Stimulated activated CD8-positive, alpha-beta memory T cell treated with anti-CD3 and anti-CD28 coated beads, Interleukin-7, amount 100 ng/mL, for 24 hours (primary cell): ENCODE measurements at places on chromosomes 1 and 21.

DNA sequence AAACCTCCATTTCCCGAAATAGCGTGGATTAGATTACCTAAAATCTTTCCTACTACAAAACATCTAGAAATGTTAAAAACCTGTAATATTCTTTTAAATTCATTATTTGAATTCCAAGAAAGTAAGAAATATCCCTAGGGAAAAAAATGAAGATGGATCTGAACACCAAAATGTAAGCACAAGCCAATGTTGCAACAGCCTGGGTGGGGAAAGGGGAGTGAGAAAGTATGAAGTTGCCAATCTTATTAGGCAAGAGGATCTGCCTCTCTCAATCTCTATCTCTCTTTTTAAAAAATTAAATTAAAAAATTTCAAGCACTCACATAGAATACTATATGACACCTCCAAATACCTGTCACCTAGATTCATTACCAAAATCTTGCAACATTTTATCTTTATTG, 74.9 kb upstream of the IRF2BP2 start:
- DNase-seq, result no peak

- no peak for DNase-seq
These were observed 23.0 kb downstream of the CHD5 start for GRCh38 chr1:6157132-6157527.

DNA sequence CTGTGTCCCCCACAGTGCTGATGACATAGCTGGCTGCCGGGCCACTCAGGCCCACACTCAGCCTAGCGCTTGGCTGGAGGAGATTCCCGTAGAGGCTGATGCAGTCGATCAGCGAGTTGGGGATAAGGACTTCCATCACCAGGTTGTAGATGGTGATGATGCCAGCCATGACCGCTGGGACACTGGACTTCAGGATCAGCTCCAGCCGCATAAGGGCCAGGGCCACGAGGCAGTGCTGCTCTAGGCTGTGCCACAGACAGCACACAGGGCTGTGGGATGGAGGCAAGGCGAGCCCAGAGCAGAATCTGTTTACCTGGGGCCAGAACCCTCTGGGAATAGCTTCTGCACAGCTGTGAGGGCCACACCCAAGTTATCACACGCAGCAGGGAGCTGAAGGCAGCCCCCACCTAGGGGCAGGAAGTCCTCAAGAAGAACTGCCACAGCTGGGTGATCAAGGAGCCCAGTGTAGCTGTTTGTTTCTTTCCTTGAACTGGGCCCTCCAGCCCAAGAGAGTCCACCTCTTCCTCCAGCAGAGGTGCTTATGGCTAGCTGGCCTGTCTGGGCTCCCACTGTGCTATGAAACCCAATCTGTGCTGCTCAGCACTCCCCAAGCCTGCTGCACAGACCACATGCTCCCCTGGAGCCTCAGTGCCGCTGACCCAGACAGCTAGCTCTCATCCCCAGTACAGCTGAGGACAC, 6.2 kb downstream of the SLC2A1 start:
- no peak for DNase-seq

DNA sequence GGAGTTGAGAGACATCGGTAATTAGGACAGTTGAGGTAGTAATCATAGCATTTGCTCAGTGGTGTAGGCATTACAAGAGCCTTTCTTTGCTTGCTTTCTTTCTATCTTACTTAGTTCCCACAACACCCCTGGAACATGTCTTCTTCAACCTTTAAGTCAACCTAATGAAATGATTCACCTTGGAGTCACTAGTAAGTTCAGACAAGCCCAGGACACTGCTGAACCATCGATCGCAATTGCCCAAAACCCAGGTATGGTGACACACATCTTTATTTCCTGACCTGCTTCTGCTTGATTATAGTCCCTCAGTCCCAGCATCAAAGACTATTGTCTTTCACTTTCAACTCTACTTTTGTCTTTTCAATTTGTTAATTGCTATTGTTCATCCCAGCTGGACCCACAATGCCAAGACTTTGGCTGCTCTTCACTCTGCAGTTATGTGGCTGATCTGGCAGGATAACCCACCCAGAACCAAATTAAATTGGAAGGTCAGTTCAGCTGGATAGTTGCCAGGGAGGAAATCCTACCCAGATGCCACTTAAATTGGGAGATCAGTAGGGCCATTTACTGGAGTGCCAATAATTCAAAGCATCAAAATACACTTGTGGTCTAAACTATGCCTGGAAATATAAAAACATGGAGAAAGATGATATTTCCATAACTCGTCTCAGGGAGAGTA, 272.9 kb downstream of the RWDD3 start:
- no peak for DNase-seq

GRCh38 chr1:220473440-220473839, 54.5 kb upstream of the MARK1 start:
- no peak for DNase-seq

DNA sequence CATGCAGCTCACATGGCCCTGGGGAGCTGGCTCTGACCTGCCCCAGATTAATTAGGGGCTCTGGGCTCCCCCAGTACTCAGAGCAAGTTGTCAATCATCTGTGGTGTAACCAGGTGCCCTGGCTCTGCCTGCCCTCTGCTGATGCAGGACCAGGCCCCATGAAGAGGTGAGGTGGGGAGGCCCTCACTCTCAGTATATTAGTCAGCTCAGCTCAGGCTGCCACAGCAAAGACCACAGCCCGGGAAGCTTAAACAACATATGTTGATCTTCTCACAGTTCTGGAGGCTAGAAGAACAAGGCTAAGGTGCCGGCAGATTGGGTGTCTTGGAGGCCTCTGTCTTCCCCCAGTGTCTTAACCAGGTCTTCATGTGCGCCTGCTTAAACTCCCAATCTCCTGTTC, 66.5 kb downstream of the FCRL5 start:
- no peak for DNase-seq

DNA sequence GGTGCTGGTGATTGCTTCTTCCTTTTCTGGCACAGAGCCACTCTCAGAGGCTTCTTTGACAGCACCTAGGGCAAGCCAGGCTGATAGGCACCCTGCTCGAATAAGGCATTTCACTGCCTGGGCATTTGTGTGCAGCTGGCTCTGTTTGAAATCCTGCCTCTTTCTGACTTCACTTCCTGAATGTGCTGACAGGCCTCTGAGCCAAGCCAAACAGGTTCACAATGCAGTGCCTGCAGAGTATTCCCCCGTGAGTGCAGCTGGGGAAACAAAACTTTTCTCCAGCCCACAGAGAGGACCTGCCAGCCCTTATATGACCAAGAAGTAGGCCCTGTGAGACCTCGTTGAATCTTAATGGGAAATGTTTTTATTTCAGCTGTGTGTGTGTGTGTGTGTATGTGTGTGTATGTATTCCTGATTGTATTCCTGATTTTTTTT, 10.4 kb downstream of the JUN start:
- DNase-seq, result no peak

- DNase-seq, result no peak
These were observed 16.9 kb upstream of the TDRD10 start for GRCh38 chr1:154485106-154485505.

GRCh38 chr1:234230414-234230862, 142.8 kb upstream of the COA6 start:
- DNase-seq, result no peak

DNA sequence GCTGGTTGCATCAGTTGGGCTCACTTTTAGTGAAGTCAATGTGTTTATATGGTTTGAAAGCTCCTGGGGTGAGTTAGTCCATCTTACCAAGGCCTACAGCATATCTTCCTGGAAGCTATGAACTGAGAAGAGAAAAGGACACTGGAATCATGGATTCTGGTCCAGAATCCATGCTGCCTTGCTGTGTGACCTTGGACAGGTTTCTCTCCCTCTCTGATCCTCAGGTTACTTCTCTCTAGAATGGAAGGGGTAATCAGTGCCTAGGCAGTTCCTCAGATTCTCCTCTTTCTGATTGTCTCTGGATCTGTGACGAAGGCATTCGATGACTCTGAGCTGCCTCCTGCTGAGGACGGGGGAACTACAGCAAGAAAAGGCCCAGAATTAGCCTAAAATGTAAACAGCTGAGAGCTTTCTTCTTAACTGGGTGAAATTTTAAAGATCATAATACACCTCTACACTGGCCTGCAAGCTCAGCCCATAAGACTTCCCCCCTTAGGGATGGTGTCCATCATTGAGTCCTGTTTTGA, 425.0 kb upstream of the VAMP3 start:
- DNase-seq, result no peak

DNA sequence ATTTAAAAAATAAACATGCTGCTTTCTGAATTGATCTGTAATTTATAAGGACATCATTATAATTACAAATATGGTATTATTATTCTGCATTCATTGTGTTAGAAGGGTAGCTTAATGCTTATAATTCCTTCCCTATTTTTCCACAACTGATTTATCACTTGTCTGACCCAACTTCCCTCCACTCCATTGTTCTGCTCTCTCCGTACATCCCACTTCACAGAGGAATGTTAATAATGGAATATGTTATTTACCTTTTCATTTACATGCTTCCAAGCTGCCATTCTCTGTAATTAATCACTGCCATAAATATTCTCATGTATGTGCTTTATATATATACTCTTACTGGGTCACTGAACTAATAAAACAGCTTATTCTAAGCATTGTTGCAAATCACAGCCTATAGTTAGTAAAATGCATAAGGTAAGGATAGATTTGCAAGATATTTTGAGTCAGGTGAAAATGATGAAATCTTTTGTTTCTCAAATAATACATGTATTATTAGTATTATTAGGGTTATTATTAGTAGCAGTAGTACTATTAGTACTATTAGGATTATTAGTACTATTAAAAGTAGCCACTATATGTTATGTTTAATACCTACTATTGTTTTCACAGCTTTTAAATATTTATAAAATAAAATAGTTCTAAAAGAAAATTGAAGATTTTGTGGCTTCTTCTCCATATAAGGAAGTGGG, 70.6 kb upstream of the NEK7 start:
- DNase-seq, result no peak

DNA sequence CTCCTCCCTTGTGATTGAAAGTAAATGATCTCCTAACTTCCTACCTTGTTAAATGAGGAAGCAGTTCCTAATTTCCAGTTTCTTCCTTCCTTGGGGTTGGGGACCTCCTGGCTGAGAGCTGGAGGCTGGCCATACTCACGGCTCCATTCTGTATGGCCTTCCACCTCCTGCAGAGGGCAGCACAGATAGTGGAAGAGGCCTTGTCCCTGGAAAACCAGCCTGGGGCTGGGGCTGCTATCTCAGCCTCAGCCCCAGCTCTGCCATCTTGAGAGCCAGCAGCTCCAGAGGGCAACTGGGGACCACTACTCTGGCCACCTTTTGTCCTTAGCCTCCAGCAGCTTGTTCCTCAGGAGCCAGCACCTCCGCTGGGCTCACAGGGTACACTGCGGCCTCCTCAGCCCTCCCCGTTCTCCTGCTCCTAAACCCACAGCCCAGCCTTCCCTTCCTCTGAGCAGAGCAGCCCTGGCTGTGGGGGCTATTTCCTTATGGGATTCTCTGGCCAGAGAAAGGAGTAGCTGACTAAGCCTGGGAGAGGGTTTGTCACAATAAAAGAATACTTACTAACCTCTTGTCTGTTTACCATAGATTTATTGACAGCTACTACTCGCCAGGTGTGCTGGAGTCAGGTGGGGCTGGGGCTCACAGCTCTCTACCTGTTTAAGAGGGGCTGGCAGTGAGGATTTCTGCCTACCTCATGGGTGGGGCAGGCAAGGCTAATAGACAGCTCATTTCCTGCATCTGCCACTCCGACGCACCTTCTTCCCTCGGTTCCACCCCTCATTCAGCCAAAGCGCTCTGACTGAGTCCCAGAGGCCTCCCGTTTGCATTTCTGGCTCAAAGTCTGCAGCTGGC, 6.3 kb downstream of the TMEM234 start:
- DNase-seq, result no peak

DNA sequence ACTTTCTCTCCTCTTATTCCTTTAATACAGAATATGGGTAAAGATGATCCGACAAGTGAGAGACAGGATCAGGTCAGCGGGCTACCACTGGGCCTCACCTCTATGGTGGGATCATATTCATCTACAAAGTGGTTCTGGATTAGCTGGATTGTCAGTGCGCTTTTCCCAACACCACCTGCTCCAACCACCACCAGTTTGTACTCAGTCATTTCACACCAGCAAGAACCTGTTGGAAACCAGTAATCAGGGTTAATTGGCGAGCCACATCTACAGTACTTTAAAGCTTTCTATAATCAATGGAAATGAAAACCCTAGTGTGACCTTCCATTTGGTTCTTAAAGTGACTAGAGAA, 643 bp downstream of the NRAS start:
- DNase-seq, result no peak

DNA sequence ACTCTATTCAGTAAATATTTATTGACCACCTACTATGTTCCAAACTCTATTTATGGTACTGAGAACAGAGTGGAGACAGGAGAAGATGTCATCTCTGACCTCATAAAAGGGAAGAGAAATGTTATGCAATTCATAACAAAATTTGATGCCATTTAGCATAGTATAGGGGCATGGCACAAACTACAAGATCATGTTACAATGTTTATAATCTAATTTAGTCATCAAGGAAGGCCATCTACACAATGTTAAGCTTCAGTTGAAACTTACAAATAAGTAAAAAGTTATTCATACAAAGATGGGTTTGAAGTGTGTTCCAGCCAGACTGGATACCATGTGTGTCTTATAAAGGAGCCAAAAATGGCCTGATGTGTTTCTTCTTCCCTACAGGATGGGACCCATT, 146.8 kb upstream of the CHRM3 start:
- DNase-seq, result no peak

DNA sequence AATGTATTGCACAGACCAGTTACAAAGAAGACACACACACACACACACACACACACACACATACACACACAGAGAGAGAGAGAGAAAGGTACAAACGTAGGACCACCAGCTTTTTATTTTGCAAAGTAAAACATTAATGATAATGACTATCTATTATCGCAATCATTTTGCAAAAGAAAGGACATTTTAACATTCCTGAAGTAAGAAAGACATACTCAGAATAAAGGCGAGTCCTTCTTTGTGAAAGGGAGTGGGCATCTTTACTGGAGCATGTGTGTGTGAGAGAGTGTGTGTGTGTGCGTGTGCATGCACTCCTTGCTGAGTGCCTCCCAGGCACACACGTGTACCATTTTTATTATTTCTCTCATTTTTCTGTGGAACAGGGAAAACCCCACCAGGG, 28.4 kb downstream of the PPFIA4 start:
- DNase-seq, result no peak

DNA sequence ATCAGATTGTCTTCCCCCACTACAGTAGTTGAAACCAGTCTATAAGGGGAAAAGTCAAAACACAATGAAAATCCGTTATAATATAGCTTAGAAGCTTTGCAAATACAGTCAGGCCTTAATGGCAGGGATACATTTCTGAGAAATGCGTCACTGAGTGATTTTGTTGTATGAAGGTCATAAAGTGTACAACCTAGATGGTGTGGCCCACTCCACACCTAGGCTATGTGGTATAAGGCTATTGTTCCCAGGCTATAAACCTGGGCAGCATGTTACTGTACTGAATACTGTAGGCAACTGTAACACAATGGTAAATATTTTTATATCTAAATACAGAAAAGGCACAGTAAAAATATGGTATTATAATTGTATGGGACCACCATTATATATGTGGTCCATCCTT, 188.0 kb upstream of the L1TD1 start:
- DNase-seq, result no peak

DNA sequence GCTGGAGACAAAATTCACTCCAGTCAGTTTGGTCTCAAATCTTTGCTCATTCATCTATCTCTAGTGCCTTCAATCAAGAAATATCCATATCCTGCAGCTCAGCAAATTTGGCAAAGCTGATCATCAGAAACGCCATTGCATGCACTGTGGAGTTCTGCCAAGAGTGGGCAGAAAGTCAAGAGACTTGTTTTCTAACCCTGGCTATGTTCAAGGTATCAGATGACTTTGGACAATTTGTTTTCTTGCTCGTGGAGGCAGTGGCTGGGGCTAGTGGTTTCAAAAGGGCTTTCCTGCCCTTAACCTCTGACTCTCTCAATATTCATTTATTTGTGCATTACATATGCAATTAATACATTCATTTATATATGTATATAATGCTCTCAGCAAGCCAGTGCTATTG, 12.8 kb upstream of the LRRC52 start:
- DNase-seq, result no peak
